ENCODE measurements at places on chromosomes 12 and 14.

DNA sequence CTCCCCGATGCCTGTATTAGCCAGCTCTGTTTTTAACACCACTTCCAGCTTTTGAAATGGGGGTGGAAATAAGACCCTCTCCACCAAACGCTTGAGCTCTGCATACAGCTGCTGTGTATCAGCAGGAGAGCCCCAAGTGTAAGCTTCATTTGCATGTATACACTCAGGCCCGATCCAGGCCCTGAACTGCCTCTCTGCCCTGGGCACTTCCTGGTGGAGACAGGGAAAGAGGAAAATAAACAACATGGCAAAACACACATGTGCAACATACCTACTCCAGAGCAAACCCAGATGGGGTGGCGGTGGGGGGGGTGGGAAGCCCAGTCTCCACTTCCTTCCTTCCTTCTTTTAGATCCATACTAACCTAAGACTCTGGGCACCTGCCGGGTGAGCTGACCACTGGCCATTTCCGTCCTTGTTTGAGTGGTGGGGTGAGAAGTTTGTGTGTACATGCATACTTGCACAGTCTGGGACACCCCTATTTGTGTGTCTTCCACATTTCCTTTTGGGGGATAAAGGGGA, 55.3 kb downstream of the RBM19 start:
- no peak for ATAC-seq

DNA sequence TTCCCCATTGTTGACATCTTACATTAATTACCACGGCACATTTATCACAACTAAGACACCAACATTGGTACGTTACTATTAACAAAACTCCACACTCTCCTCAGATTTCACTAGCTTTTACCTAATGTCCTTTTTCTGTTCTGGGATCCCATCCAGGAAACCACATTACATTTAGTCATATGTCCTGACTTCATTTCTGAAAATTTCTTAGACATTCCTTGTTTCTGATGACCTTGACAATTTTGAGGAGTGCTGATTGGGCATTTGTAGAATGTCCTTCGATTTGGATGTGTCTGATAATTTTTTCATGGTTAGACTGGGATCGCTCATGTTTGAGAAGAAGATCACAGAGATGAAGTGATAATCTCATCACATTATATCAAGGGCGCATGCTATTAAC, 34.6 kb upstream of the ACSM4 start:
- no peak for ATAC-seq

DNA sequence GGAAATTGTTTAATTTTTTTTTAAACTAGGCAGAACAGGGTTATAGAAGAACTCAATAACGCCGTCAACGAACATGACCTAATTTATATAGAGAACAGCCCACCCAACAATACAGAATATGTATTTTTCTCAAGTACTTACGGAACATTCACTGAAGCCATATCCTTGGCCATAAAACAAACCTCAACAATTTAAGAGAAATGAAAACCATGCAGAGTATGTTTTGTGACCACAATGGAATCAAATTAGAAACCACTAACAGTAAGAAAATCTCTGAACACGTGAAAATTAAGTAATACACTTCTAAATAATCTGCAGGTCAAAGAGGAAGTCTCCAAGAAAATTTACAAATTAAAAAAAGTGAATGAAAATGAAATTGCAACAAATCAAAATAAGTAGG, 9.4 kb downstream of the SART3 start:
- ATAC-seq = no peak

DNA sequence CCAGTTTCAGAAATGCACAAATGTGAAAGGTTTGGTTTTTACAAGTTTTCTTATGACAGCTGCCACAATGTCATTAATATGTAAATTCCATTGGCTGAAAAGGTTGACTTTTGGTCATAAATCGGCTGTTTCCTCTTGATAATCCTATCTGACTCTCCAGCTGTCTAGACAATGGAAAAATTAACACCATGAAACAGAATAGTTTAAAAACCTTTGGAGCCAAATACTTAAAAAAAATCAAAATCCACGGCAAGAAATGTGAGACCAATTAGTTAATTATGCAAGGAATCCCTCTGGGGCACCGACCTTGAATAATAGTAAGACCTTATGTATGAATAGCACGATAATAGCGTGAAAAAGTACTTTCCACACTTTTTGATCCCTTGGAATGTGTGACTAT, 138.0 kb downstream of the ZNF664 start:
- ATAC-seq = no peak

DNA sequence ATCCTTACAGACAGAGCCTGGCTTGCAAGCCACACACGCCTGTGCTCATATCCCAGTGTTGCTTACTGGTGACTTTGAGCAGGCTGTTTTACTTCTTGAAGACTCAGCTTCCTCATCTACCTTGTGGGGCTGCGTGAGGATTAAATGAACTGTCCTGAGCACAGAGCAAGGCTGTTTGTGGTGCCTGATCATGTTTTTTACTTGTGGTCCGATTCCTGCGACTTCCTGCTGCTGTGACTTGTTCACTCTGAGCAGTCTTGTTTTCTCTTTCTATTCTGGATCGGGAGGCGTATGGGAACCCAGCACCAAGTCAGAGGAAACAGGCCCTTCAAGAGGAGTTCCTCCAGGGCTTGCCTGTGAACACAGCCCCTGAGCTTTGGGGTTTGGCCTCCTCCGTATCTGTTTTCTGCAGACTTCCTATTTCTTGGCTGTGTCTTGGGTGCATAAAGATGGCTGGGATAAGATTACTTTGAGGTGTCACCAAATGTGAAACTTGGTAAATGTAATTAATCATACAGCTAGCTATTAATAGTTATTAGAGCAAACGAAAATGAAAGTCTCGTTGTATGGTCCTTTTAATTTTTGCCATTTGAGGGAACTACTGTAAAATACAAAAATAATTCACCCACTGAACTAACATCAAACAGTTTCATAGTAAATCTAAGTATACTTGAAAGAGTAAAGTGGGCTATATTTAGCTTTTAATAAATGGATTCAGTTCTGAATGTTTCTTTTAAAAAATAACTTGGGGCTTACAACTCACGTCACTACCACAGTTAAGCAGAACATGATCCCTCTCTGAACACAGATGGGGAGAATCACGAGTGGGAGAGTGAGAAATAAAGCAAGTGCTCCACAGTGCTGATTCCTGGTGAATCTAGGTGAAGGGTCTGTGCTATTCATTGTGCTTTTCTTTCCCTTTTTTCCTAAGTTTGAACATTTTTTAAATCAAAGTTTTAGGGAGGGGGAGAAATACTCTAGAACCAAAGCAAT, 251.5 kb downstream of the FOXN3 start:
- ATAC-seq = peak; percentile 66

DNA sequence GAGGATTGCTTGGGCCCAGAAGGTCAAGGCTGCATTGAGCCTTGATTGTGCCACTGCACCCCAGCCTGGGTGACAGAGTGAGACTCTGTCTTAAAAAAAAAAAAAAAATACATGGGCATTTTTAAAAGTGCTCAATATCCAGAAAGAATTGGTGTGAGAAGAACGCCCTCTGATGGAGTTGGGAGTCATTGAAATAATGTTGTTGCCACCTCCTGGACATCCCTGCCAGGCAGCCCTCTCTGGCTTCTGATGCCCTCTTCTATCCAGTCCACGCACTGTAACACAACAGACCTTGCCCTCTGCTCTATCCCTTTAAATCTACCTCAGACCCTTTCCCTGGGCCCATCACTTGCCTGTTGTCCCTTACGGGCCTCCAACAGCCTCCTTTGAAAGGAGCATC, 4.9 kb downstream of the PTGDR start:
- no peak for ATAC-seq

DNA sequence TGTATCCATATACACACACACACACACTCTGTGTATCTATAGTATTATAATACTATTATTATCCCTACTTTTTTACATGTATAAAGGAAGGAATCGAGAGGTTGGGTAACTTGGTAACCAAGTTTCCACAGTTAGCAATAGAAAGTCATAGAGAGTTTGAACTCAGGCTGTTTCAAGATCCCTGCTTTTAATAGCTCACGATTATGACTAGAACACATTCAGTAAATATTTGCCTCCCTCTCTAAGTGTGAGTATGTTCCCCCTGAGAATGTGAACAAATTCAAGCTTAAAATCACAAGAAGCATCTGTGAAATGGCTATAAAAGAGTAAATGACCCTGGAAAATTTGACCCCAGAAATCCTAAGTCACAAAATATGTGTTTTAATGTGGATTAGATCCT, 11.0 kb upstream of the REP15 start:
- ATAC-seq = no peak

DNA sequence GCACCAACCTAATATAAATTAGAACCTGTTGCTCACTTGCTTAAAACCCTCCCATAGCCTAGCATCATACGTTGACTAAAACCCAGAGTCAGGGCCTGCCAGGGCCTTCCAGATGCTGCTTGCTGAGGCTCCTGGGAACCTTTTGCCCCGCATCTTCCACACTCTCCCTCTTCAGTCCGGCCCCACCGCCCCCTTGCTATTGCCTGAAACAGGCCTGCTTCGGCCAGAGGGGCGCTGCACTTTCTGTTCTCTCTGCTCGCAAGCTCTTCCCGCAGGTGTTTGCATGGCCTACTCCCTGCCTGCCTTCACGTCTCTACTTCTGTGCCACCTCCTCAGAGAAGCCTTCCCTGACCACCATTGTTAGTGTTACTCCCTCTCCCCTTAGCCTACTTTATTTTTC, 13.7 kb upstream of the TCTN2 start:
- ATAC-seq = no peak

DNA sequence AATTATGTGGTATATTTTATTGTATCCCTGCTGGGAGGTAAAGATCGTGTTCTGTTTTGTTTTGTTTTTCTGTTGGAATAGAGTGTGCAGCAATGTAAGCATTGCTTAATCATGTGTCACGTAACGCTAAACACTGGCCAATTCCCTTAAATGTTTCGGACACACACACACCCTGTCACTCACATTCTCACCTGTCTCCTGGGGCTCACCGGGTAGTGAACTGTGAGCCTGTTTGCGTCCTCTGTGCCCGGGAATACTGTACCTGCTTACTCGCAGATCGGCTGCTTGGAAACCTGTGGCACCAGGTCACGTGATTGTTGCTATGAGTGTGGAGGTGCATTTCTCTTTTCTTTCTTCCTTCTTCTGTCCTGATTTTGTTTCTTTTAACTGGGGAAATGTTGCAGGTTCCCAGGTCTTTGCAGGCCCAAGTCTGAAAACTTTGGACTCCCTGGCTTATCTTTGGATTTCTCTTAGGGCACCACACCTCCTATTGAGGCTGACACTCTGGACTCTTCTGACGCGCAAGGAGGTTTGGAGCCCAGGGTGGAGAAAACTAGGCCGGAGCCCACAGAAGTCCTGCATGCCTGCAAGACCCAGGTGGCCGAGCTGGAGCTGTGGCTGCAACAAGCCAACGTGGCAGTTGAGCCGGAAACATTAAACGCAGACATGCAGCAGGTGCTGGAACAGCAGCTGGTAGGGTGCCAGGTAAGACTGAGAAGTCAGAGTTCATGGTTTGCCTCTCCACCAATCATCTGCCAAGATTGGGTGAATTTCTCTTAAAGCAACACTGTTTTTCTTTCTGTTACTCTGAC, 181.1 kb downstream of the ESR2 start:
- ATAC-seq = no peak

DNA sequence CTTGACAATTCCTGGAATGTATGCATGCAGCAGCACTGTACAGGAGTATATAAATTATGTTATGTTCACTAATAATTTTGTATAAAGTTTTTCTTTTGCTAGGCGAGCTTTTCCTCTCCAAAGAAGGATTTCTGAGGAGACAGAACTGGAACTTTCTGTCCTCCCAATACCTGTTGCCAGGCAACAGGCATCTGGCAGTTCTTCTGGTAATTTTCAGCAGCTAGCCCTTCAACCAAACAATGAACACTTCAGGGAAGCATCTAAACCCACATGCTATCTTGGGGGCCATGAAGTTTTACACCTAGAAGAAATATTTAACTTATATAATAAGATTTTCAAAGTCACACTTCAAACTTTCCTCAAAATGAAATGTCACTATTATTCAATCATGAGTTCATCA, 162.9 kb upstream of the SYT10 start:
- no peak for ATAC-seq

DNA sequence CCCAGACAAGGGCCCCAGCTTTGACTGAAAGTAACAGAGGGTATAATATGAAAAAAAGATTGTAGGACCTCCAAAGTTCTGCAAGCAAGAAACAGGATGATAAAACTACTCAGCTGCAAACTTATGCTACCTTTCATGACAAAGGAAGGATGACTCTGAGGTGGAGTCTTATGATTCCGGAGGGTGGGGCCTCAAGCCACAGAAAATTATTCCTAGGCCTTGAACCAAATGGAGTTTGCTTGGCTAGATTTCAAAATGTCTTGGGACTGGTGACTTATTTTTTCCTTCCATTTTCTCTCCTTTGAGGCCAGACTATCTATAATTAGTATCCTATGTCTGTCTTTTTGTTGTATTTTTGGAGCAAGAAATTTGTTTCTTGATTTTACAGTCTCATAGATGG, 336.4 kb downstream of the LRIG3 start:
- ATAC-seq = no peak

Data from activated CD4-positive, CD25-positive, alpha-beta regulatory T cell treated with anti-CD3 and anti-CD28 coated beads, Interleukin-2, amount 50 U/mL, for 24 hours (primary cell).